Endodermal cell (in vitro differentiated cells): ENCODE measurements at places on chromosomes 12 and 14. TPM values are rescaled to one million over a fixed set of nuclear protein-coding genes. Genes with fewer than 3 reads are reported as not detected.
A peak's percentile ranks its signal among the peaks of the same experiment; 100 is the strongest.

CCNT1 gene
- total RNA-seq: 54.0 to 58.1 TPM (median 57.2 TPM) in 3 replicates

KLHL33 gene
- total RNA-seq: 0.09 TPM in 2 replicates

INHBC gene
- total RNA-seq: not detected in 3 replicates

DCN gene
- not detected in 3 replicates for total RNA-seq

- H3K4me3 ChIP-seq: no peak overlapping the region
- H3K27me3 ChIP-seq: no peaks in the 10 kb centered on the region
- DNase-seq: no peak
- H3K36me3 ChIP-seq: no peaks in the 10 kb centered on the region
- H3K4me1 ChIP-seq: no peaks in the 10 kb centered on the region
- no peak overlapping the region for H3K27ac ChIP-seq
These were observed 65.6 kb upstream of the CNOT2 start for GRCh38 chr12:70177631-70178030.

- H3K4me3 ChIP-seq: no peak overlapping the region
- no peaks in the 10 kb centered on the region for H3K4me1 ChIP-seq
- no peaks in the 10 kb centered on the region for H3K36me3 ChIP-seq
- peak; percentile 61 for DNase-seq
- no peak overlapping the region for H3K27ac ChIP-seq
These were observed 30.0 kb downstream of the SH2B3 start for GRCh38 chr12:111435661-111436201.
